ENCODE measurements at places on chromosomes 2 and 18.

DNA sequence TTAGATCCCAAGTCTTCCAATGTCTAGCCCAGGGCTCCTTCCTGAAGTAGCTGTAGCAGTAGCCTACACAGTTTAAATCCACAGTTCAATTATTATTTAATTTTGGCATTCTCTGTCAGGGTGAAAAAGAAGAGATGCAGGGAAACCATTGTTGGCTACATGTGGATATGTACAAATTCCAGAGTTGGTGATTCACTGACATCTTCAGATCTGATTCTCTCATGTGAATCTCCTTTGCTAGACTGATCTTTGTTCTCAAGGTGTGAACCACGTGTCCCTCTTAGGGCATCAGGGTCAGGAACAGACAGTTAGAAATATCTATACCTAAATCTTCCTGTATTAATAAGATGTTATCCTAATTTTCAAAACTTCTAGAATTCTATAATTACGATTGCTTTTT, 36.7 kb downstream of the ADCYAP1 start:
- DNase-seq: no peak

DNA sequence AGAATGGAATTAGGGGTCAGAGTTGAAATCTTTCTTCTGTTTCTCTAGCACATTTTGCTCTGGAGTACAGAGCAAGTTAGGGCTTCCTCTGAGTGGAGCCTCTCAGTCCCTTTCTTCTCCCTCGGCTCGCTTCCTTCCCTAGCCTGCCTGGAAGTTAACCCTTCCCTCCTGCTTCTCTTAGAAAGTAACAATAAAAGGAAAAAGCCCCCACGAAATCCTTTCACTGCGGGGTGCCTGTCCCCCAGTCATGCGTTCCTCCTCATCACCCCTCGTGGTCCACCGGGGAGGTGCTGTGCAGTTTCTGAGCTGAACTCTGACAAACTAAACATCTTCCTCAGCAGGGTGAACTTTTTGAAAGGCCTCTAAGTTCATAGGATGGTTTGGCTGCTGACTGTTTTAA, 2.0 kb downstream of the IGFBP2 start:
- no peak for DNase-seq

- no peak for DNase-seq
Observed at GRCh38 chr2:179434357-179434756, 169.7 kb upstream of the SESTD1 start.

GRCh38 chr2:29278966-29279365, 163.8 kb downstream of the CLIP4 start:
- DNase-seq: no peak

DNA sequence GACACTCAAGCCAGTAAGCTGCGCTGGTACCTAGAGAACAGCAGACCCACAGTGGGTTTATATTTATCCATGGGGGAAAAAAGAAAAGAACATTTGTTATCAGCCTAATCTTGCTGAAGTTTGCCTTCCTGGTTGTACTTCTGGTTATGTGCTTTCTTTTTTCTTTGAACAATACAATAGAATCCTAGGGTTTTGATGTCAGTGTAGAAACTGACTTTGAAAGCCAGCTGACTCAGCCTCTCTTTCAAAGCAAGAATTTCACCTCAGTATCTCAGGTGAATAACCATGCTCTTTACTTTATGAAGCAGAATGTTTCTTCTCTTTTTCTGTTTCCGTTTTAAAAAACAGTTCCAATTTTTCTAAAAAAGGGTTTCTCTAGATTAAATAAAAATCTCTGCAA, 78.4 kb downstream of the CD8B2 start:
- DNase-seq: no peak

- no peak for DNase-seq
Observed at GRCh38 chr2:238108423-238109183, 8.5 kb downstream of the ESPNL start.

GRCh38 chr18:45325778-45326177, 289.5 kb upstream of the SLC14A2 start:
- no peak for DNase-seq

DNA sequence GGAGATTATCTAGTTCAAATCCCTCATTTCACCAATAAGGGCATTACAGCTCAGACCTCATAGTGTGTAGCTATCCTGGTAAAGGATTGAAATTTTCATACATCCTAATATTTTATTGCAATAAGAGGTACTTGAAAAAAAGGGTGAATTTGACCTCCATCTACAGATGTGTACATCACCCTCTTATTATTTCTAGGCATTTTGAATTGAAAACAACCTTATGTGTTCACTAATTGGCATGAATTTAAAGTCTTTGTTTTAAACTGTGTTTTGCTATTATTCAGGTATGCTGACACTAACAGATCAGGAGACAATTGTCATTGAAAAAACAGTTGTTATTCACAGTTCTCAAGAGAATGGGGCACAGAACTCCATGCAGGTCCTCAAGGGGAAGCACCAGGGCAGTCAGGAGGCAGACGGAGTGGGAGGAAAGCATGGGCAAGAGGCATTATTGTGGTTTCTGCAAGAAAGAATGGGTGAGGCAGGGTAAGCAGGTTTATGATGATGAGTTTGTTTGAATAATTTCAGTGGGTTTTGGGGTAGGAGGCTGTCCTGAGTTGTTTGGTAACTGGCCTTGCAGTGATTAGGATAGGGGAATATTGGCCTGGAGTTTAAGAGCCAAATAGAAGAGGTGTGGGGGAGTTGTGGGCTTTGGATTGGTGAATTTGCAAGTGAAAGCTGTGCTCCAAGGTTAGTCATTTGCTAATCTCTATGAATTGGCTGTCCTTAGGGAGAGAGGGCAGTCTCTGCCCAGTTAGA, 194.6 kb downstream of the GPD2 start:
- no peak for DNase-seq

DNA sequence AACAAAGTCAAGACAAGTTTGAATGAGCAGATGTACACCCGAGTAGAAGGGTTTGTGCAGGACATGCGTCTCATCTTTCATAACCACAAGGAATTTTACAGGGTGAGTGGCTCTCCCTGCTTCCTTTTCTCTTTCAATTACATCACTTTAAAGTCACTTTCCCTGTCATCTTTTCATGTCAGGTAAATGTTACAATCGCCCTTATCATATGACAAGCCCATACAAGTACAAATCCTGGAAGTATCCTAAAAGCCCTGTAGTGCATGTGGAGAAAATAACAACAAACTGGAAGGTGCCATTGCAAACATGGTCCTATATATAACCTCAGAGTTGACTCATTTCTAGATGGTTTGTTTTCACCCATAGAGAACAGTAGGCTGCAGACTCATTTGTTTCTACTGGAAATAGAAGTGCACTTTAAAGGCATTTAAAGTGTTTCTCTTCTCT, 126.0 kb downstream of the SP100 start:
- DNase-seq: no peak

DNA sequence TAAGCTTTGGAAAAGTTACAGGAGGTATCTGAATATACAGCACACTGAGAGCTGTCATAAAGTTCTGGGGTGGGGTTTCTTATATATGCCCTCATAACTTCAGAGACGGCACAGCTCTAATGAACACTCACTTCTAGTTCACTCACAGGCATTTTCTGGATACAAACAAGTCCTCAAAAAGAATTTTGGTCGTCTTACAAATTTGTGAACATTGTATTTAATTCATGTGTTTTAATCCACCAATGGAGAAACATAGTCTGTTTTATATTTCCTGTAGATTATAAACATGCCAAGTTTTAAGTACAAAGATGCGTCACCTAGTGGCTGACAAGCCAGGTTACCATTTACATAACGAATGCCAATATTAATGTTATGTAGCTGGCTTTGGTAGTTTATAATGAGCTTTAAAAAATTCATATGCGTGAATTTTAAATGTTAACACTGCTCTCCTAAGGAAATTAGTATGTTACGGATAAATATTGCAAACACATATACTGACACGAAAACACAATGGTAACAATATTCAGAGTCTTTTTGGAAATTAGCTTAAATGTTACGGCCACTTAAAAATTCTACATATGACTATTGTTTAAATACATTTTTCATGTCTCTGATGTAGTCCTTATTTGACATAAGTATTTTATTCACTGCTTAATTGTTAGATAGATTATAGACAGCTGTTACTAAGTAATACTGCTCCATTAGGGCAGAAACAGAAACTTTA, 2.5 kb downstream of the COL3A1 start:
- no peak for DNase-seq

- no peak for DNase-seq
Observed at GRCh38 chr2:181046833-181047232, 66.4 kb downstream of the UBE2E3 start.

GRCh38 chr2:101473911-101474701, 806 bp downstream of the RFX8 start:
- no peak for DNase-seq

DNA sequence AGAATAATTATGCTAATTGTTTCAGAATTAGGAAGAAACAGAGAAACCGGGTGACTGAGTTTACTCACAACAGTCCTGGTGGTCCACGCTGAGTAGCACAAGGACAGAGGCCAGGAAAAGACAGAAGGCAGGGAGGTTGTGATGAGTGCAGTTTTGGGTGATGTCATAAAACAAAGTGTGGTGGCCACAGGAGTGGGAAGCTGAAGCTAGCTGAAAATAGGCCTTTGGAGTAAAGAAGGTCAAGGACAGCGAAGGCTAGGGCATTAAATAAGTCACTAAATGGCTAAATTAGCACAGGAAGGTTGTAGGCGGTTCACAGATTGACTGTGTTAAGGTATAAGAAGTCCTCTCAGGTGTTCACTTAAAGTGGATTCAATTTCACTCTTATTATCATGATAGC, 120.9 kb upstream of the TTN start:
- no peak for DNase-seq

DNA sequence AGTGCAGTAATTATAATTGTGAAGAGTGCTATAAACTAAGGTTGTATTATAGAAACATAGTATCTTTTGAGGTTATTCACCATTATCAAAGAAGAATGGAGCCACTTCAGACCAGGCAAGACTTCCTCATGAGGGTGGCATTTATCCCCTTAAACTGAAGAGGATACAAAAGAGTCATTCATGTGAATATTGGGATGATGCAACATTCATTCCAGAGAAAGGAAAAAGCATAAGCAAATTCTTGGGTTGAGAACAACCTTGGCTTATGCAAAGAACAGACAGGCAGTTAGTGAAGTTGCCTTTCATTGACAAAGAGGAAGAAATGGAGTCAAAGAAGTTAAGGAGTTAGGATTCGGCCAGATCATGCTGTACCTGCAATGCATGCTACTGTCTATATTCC, 682.5 kb downstream of the MBD2 start:
- no peak for DNase-seq

GRCh38 chr18:41992066-41992465, 37.0 kb downstream of the PIK3C3 start:
- DNase-seq: no peak

- DNase-seq: no peak
Observed at GRCh38 chr2:161733025-161733424, 108.8 kb downstream of the SLC4A10 start.

GRCh38 chr2:69208023-69208595, 178.9 kb downstream of the GFPT1 start:
- no peak for DNase-seq

DNA sequence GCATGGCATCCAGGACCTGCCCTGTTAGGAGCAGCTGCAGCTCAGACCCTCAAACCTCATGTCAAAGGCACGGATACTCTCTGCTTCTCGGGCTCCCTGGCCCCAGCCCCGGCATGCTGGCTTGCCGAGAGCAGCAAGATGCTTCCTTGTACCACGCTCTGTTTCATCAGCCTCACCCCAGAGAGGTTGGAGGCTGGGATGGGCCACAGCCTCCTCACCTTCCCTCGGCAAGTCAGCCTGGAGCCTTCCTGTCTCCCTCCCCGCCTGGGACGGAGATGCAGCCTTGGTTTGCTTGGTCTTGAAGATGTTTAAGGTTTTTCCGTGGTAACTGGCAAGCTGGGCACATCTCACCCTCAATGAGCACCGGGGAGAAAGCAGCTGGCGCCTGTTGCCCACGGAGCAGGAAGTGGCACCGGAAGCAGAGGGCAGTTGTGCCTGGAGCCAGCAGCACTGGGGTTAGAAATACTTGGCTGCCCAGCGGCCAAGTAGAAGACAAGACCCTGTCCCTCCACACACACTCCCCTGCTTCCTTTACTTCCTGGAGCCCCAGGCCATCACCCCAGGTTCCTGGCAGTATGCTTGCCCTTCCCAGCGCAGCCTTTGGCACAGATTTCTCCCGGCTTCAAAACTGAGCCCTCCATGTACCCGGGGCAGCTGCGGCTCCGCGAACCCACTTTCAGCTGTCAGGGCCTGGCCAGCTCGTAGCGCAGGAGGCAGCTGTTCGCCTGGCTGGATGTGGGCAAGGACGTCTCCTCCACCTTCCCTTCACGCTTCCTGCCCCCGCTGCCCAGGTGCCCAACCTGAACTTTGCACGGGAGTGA, 17.4 kb downstream of the FBLN7 start:
- DNase-seq: no peak

DNA sequence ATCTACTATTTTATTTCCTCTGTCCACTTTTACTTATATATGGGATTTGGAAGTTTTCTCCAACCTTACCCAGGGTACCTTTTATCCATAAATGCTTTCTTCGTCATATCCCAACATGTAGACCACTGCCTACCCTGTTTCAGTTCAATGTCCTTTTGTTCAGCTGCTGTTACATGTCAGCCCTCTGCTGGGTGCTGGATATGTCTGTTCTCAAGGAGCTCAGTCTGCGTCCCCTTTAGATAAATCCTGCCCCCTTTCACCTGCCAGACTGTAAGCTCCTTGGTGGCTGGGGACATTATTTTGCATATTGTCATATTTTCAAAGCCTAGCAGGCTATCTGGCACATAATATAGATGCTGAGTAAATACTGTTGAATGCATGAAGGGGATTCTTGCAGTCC, 53.2 kb downstream of the NEMP2 start:
- no peak for DNase-seq

DNA sequence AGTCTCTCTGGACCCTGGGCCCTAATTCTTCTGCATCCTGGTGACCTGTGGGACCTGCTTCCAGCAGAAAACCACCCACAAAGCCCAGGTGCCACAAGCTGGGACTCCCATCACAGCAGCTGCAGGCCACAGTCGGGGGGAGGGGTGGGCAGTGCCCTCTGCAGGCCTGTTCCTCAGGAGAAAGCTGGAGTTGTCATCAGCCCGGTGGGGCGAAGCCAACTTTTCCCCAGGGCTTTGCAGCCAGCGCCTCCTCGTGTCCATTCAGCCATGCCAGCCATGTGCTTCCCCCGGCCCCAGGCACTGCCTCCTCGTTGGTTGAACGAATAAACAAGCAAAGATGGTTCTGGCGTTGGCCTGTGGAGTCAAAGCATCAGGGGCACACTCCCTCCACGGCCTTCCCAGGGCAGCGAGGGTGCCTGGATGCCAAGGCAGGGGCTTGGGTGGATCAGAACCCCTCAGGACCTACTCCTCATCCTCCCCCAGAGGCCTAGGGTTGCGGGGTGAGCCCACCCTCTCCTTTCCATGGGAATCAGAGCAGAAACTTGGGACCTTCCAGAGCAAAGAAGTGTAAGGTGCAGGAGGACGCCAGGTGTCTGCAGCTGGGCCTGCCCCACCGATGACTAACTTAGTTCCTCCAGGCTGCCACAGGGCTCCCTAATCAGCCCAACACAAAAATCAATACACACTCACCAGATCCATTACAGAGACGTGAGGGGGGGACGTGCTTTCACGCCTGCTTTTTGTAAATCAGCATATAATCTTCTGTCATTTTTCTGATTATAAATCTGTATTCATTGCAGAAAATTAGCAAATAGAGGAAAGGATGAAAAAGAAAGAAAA, 75.7 kb upstream of the RAB6C start:
- DNase-seq: no peak

Measured in stimulated activated CD8-positive, alpha-beta memory T cell treated with anti-CD3 and anti-CD28 coated beads, Interleukin-4, amount 100 ng/mL, for 4 hours (primary cell).